Fibroblast of skin of left biceps (primary cell): ENCODE measurements at places on chromosomes 5 and 9.
A peak's percentile ranks its signal among the peaks of the same experiment; 100 is the strongest.

- DNase-seq = no peak
Observed at GRCh38 chr9:108244686-108245085, 611.1 kb downstream of the ACTL7B start.

- no peak for DNase-seq
Observed at GRCh38 chr5:65874241-65874640, 52.1 kb upstream of the ERBIN start.

DNA sequence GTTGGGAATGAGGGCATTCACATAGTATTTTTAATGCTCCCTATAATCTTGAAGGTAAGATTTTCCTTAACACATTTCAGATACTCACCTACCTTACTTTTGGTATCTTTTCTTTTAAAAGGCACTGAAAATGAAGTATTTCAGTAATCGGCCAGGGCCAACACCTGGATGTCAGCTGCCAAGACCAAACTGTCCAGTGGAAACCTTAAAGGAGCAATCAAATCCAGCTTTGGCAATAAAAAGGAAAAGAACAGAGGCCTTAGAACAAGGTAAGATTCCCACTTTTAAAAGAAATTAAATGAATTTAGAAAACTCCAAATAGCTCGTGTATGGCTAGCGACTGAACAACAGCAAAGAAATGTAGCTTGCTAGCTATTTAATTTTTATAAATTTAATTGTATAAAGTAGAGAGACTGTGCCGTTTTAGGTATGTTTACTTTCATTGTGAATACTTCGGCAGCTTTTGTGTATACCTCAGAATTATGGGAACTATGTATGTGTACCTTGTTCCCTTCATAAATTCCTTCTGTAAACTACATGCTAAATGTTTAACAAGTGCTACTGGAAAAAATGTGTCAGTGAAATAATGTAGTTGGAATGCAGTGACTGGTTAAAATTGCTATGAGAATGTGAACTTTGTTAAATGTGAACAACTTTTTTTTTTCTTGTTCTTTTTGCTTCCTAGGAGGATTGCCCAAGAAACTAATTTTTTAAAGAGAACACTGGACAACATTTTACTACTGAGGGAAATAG lies 41.9 kb downstream of the CDK7 start:
- DNase-seq = peak; percentile 36

- DNase-seq = no peak
Observed at GRCh38 chr5:7494481-7495130, 98.7 kb downstream of the ADCY2 start.

GRCh38 chr5:95704150-95704549 lies 21.4 kb upstream of the SPATA9 start:
- no peak for DNase-seq

DNA sequence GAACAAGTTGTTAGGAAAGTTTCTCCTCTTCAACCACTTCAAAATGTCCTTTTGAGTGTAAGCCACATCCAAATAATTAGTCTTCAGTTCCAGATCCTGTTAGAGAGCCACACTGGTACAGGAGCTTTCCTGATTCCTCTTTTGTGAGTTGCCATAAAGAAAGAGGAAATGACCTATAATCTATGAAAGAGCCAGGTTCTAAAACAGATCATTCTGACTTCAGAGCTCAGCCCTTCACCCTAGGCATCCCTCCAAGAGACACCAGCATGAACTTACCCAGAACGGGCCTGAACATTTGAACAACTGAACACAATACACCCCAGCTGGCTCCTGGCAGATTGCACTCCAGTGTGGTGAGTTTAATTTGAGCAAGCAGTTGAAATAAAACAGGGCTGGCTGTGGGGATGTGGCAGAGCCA lies 25.7 kb downstream of the SLC1A1 start:
- DNase-seq = no peak

DNA sequence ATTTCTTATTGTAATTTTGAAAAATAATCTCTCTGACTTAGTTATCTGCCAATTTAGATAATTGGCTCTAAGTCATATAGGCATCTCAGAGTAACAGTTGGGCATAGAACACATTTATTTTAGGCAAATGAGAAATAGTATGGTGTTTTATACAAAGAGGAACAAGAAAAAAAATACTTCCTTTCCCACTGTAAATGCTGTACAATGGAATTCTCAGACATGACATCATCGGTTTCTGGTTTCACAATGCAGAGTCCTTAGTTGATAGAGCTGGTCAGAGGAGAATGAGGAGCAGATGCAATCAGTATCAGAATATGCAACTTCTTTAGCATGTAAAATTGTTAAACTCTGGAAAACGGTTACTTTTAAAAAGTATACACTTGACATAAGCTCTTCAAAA lies 49.4 kb downstream of the PLK2 start:
- DNase-seq = peak; percentile 62

DNA sequence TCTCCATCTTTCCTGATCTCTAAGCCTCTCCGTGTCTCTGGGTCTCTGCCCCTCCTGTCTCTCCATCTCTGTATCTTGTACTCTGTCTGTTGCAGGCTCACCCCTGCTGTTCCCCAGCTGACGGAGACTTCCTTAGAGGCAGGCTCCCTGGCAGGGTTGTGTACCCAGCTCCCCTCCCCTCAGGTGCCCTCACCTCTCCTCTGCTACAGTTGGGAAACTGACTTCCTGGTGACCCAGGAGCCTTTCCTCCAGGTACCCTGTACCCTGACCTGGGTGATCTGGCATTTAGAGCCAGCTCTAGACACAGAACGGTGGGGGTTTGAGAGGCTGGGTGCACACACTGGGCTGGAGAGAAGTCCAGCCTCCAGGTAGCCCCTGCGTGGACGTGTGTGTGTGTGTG lies 37.7 kb downstream of the CXXC5 start:
- DNase-seq = no peak

DNA sequence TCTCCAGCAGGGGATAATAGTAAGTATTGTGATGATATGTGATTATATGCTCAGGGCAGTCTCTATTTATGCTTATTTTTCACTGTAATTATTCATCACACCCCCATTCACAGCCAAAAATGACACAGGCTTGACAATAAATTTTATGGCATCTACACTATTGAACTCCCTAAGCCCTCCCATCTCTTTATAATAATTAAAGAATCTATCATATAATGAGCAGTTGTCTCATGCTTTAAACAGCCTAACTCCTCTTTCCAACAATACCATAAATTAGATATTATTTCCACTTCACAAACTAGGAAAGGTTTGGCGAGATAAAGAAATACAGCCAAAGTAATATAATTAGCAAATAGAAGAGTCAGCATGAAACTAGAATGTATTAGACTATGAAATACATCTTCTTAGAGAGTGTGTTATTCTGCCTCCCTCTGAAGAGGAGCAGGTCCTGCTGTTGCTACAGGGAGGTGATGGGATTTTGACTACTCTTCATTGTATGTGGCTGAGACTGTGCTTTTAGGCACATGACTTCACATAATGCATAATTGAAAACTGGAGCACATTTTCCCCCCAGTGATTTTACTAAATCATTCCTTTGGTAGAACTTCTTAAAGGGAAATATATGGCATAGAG lies 488.8 kb downstream of the HTR1A start:
- DNase-seq = no peak

DNA sequence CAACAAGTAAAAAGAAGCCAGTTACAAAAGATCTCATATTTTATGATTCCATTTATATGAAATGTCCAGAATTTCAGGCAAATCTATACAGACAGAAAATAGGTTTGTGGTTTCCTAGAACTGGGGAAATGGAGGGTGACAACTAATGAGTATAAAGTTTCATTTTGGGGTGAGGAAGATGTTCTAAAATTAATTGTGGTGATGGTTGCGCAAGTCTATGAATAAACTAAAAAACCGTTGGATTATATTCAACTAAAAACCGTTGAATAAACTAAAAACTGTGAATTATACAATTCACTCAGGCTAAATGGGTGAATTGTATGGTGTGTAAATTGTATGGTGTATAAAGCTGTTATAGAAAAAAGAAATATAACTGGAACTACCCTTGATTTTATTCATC lies 47.6 kb downstream of the ADAMTS6 start:
- no peak for DNase-seq

- no peak for DNase-seq
Observed at GRCh38 chr9:120351106-120351505, 228.9 kb downstream of the CDK5RAP2 start.

DNA sequence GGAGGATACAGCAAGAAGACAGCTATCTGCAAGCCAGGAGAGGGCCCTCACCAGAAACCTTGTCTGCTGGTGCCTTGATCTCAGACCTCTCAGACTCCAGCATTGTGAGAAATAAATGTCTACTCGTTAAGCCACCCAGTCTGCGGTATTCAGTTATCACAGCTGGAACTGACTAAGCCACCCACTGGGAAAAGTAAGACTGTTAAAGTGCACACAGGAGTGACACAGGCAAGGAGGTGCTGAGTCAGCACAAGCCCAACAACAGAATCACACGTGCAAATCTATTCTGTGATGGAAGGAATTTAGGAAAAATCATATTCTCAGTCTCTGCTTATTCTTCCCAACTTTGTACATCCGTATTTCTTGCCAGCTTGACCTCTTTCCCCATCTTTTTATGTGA lies 200.0 kb downstream of the NR2F1-AS1 start:
- DNase-seq = no peak

GRCh38 chr9:108186642-108187395 lies 669.0 kb downstream of the ACTL7B start:
- peak; percentile 65 for DNase-seq

- no peak for DNase-seq
Observed at GRCh38 chr5:128163991-128164390, 80.4 kb downstream of the SLC12A2 start.

DNA sequence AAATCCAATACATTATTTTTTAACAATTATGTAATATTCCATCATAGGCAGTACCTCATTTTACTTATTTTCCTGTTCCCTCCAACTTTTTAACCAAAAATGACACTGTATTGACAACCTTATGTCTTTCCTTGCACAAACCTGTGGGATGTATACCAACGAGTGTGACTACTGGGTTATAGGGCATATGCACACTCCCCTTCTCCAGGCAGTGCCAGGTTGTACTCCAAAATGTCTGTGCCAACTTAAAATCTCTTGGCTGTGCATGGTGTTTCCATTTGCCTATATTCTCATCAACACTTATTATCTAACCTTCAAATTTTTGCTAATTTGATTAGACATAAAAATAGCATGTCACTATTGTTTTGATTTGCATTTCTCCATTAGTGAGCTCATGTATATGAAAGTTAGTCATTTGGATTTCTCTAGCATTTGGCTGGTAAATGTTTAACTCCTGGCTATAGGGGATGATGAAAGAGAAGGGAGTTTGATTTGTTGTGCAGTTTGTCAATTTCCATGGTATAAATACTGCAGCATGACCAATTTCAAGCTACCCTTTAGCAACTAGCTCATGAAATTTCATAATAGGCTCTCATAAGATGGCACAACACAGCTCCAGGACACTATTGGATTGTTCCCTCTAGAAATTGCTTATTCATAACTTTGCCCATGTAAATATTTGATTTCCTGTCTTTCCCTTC lies 129.9 kb downstream of the BAAT start:
- no peak for DNase-seq

GRCh38 chr9:37609735-37610397 lies 17.5 kb upstream of the TOMM5 start:
- DNase-seq = no peak

DNA sequence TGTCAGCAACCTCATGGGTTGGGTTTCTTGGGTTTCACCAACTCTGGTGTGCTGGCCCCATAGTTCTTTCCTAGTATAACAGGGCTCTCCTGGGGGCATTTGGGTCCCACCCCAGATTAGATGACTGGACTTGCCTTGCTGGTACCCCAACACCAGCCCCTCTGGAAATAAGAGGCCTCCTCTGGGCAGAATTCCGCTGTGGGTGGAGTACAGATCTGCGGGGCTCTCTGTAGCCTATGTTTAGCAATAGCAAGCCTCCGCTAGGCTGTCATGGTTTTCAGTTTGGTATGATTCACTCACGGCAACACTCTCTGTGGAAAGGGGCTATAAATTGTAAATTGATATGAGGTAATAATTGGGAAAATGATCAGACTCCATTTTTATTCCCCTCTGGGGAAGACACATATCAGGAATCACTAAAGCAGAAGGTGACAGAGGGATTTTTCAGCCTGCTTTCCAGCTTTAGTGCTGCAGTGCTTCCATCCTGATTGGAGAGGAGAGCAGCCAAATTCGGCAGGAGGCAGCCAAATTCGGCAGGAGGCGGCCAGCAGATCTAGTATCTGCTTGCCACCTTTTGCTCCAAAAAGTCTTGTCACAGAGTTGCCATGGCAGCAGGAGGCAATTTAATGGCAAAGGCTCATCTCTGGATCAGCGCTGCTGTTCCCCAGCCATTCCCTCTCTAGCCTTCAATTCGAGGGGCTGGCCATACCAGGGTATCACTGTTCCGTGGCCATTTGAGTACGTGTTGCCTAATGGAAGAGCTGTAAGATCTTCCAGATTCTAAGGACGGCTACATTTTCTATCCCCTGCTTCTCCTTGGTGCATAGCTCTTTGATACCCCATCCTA lies 84.6 kb downstream of the SLC44A1 start:
- DNase-seq = no peak

- DNase-seq = peak; percentile 30
Observed at GRCh38 chr5:134577796-134578577, 52.5 kb downstream of the JADE2 start.

DNA sequence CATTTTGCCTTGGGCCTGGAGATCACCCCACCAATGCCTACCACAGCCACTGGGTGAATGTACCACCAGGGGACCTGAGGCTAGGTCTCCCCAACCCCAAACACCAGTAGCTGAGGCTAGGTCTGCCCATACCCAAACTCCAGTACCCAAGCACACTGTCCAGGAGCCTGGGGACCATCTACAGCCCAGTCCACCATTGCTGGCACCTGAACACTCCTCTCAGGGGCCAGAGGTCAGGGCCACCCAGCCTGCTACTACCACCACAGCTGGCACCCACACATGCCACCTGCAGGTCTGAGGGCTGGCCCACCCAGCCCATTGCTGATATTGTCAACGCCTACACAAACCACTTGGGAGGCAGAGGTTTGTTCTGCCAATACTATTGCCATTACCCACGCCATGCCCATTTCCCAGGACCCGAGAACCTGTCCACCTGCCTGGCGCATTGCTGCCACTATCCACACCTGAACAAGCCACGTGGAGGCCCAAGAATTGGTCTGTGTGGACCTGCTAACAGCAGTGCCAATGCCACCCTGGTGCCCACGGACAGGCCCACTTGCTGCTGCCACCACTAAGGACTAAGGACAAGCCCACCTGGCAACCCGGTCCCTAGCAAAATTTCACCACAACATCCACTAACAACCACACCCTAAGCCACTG lies 59.2 kb downstream of the ZDHHC21 start:
- DNase-seq = no peak

DNA sequence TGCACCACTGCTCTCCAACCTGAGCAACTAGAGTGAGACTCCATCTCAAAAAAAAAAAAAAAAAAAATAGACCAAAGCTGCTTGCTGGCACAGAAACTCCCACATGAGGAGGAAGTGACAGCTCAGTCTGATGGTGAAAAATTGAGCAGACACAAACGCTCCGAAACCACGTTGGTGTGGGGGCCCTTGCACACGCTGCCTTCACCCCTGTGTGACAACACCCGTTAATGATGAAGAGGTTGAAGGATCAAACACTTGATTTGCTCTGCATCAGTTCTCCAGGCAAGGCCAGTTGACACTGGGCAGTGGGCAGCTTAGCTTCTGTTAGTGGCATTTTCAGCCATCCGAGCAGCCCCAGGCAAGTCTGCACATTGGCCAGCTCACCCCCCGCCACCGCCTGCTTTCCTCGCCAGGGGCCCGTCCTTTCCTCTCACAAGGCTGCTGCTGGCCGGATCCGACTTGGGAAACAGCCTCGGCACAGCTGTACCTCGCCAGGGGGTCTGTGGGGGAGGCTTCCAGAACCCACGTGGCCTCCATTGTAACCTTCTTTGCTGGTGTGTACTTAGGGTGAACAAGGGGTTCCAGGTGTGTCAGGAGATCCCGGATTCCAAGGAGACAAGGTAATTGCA lies 79.8 kb downstream of the COL27A1 start:
- DNase-seq = no peak
